ENCODE measurements at places on chromosomes 12 and 14. TPM values are rescaled to one million over a fixed set of nuclear protein-coding genes. Genes with fewer than 3 reads are reported as not detected.

DNA sequence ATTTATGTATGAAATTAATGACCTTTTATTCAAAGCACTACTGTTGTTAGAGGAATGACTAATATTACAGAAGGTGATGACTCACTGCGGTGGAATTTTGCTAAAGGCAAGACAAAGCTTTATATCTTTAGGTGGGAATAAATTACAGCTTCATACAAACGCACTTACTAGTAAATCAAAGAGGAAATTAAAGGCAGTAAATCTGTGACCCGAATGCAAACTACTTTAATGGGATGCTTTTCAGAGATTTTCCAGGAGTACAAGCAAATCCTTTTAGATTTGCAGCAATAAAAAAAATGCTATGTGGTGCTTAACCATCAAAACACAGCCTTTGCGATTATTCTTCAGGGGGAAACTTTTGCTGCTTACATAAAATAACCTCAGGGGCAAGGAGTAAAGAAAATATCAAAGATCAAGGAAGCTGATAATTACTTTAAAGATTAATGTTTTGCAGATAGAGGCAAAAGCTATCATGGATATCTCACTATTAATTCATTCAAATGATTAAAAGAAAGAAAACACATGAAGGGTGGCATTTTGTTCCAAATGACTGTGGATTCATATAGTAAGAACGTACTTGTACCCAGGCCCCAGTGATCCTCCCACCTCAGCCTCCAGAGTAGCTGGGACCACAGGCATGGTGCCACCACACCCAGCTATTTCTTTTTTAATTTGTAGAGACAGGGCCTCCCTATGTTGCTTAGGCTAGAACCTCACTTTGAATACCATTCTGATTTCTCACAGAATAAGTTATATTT is 98.9 kb downstream of the DENND5B start:
- DNase-seq = peak; percentile 65

Gene ARHGAP9
- not detected for total RNA-seq

DNA sequence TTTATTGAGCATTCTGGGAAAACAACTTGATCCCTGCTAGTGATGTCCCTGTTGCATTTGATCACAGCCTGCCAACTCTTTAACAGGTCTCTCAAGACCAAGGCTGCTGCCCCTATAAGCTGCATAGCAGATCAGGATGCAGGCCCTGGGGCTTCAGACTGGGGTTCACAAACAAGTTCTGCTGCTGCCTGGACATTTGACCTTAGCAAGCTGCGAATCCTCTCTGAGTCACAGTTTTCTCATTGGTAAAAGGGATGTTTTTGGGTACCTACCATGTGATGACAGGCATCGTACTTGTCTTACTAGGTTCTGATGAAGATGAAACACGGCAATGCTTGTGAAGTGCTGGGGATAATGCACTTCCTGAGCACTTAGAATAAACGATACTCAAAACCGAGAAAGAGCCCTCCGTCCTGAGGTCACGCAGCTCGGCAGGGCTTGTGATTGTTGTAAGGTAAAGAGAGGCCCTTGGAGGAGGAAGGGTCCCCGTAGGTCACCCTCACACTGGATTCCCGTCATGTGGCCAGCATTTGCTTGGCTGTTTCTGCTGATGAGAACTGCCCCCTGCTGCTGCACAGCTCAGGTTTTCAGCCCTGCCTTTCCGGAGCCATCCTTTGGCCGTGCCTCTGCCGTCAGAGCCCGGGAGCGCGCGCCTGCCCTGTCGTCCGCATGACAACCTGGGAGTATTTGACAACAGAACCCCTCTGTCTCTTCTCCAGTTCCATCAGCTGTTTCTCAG is 39.1 kb downstream of the TSPAN9 start:
- no peak for DNase-seq

Gene BAZ2A
- 22.2 TPM for total RNA-seq

DNA sequence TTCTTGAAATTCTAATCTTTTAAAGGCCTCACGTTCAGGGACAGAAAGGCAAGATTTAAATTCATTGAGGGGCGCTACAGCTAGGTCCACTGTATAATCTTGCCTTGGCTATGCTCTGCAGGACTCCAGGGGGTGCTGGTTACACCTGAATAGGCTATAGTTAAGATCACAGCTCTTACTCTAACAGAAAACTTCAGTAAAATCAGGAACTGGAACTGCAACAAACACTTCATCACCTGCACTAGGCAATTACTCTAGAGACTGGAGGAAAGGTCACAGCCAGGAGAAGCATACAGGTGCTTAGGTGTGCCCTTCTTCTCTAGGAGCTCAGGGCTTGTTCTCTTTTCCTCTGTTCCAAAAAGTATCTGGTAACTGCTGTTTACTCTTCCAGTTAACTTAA is 20.9 kb downstream of the SLCO1C1 start:
- no peak for DNase-seq

GRCh38 chr14:50312734-50313054 is 570 bp downstream of the DMAC2L start:
- no peak for DNase-seq

Gene ZFP36L1
- total RNA-seq = 31.0 TPM

GRCh38 chr12:93847517-93848474 is 170.6 kb downstream of the CRADD start:
- no peak for DNase-seq

Gene TESPA1
- 11.7 TPM for total RNA-seq

Gene ANO4
- total RNA-seq = 1.8 TPM

- DNase-seq = peak; percentile 84
These were observed at the start of gene MRPL52 for GRCh38 chr14:22829661-22830442. Gene MRPL52, plus strand, starts transcription at chr14:22829887. Its CDS starts 26 bp downstream, at chr14:22829913.

GRCh38 chr14:64800000-64800399 is 79.7 kb downstream of the SPTB start:
- peak; percentile 29 for DNase-seq

DNA sequence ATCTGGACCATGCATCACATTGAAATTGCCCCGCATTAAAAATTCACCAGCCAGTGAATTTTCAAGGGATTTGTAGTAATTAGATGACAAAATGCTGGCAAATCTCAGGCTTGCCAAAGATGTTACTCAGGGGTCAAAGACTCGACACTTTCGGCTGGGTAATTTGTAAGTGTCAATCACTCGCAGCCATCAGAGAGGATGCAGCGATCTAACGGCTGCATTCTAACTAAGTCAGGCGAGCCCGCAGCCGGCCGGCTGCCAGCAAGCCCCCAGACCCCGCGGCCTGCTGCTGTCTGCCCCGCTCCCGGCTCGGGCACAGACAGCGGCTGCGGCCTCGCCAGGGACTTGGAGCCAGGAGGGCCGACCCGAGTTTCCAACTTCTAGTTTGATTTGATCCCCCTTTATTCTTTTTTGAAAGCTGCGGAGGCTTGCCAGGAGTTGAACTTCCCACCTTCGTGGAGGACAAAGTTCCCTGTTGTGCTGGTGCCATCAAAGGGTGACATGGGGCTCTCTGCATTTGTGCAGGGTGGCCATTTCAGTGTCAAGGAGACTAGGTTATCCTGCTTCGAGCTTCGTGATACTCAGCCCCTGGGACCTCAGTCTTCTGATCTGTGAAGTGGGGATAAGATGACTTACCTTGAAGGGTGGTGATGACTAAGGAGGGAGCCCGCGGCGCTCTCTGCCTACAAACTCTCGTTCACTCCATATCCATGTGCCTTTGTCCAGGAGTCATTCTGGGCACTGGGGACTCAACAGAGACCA is 169.9 kb downstream of the RBM19 start:
- DNase-seq = no peak

DNA sequence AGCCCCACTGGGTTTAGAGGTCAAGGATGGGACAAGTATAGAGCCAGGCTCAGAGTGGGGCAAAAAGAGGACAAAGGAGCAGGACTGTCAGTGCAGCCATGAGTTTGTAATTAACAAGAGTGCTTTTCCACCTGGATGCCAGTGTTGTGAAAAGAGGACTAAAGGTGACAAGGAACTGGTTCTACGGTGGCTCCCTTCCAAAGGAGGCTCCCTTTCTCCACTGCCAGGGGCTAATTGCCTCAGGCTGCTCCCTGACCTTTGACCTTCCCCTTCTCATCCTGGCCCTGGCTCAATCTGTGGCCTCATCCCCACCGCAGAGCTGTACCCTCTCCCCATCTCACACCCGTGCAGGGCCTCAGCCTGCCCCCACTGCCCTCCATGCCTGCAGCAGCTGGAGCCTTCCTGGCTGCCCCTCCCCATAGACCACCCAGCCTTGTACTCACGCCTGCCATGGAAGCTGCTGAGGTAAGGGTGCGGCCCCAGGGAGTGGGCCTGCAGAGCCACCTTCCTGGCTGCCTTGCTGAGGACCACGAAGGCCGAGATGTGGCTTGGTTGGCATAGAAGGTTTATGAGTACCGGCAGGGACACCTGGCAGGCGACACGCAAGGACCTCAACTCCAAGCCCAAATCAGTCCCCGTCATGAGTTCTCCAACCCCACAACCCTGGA is 24.8 kb upstream of the FKBP4 start:
- DNase-seq = no peak

Gene KRT8
- 20.7 TPM for total RNA-seq

GRCh38 chr12:113361574-113362370 is 3.4 kb downstream of the PLBD2 start:
- no peak for DNase-seq

DNA sequence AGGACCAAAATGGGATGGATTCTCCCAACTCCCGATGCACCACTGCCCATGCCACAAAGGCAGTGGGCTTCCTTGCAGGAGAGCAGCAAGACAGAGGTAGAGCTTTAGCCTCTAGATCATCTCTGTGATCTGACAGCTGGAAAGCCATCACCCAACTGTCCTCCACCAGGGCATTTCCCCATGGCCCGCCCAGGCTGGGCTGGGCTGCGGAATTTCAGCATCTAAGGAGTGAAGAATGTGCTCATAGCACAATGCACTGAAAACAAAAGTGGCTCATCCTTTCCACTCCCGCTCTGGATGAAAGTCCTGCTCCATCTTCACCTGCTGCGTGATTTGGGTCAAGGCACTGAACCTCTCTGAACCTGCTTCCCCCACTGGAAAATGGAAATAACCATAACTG is 5.6 kb downstream of the SYNE3 start:
- no peak for DNase-seq

Gene RPS6KL1
- not detected for total RNA-seq

DNA sequence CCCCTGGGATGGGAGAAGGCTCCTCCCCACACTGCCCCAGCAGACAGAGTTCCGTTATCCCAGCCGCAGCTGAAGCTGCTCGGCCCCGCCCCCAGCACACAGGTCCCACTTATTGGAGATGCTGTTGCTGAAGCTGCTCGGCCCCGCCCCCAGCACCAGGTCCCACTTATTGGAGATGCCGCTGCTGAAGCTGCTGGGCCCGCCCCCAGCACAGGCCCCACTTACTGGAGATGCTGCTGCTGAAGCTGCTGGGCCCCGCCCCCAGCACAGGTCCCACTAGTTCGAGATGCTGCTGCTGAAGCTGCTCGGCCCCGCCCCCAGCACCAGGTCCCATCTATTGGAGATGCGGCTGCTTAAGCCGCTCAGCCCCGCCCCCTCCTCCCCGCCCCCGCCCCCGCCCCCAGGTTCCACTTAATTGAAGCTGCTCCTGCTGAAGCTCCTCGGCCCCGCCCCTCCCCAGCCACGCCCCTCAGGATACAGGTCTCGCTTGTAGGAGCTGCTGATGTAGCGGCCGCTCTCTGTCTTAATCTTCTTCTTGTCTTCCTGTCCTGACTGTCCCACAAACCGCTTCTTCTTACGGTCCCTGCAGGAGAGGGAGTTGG is 12.0 kb downstream of the CFAP73 start:
- DNase-seq = no peak

Gene PPFIA2
- total RNA-seq = 0.33 TPM

GRCh38 chr14:54189748-54190354 is 207.0 kb upstream of the CDKN3 start:
- peak; percentile 89 for DNase-seq

Gene ABCB9
- 6.5 TPM for total RNA-seq
